ENCODE measurements at places on chromosomes 11 and 22.

DNA sequence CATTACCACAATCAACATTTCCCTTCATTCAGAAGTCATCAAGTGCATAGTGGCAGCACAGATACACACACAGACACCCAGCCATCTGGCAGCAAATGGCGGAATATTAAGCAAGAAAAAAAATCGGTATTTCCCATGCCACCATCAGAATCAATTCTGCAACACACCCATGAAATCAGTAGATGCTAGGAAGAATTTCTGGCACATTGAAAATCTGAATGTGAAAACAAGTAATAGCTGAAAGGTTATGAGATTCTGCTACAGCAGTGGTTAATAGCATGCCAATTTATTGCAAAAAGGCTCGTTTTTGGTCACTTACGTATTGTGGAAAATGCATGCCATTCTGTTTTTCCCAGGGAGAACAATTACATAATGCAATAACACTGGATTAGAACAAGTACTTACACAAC is 91.1 kb downstream of the PICALM start:
- no peak for DNase-seq

GRCh38 chr11:2846056-2846455 is 39.5 kb downstream of the CDKN1C start:
- no peak for DNase-seq

GRCh38 chr11:72040491-72041363 is 39.6 kb downstream of the NUMA1 start:
- DNase-seq = peak; percentile 81

- DNase-seq = no peak
These were observed 45.6 kb upstream of the GDPD4 start for GRCh38 chr11:77346906-77347603.

DNA sequence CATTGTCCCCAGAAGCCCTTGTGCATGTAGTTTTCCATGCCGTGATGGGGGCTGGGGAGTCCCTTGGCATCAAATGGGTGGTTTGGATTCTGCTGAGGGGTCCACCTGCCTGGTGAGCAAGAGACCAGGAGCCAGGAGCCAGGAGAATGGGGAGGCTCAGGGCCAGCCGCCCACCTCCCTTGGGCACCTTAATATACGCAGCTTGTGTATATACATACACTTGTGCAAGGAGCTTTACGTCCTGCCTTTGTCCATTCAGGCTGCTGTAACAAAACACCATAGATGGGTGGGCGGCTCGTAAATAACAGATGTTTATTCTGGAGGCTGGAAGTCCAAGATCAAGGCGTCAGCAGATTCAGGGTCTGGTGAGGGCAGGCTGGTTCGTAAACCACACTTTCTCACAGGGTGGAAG is 62.5 kb downstream of the SMIM38 start:
- DNase-seq = no peak

DNA sequence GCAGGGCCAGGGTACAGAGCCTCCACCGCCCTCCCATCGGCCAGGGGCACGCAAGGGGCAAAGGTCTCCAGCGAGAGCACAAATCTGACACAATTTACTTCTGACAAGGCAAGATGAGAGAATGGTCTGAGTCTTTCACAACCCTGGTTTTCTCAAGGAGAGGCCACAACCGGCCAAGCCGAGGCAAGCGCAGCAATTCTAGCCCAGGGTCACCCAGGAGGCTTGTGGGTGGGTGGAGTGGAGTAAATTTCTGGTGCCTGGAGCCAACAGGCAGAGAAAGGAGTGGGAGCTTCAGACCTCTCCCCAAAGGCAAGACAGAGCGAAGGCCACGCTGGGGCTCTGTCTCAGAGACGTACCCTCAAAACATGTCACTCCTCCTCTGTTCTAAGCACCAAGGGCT is 9.3 kb downstream of the LARGE2 start:
- no peak for DNase-seq

GRCh38 chr22:47175151-47176025 is 412.9 kb downstream of the TBC1D22A start:
- DNase-seq = no peak

DNA sequence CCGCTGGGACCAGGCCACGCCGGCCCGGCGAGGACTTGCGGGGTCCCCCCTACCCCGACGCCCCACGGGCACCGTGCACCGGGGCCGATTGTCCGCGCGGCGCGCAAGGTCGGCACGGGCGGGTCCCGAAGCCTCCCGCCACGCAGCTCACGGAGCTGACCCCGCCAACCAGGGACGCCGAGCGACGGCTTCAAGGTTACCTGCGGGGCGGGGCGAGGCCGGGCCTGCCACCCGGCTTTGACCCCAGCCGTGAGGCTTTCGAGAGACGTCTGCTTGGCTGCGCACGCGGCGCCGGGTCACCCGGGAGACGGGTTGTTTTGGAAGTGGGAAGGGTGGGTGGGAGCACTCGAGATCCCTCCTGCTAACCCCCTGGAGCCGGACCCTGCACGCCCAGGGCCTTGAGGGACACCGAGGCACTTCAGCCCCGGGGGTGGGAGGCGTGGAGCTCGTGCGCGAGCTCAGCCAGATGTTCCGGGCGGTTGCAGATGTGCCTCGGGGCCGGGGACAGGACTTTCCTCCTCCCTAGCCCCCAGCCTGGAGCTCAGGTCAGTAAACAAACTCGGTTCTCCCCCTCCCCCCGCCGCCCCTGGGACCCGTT is 3.2 kb upstream of the WNT11 start:
- DNase-seq = no peak
